Sigmoid colon (tissue), 7 donors: ENCODE measurements at places on chromosomes 2 and 18. TPM values are rescaled to one million over a fixed set of nuclear protein-coding genes. Genes with fewer than 3 reads are reported as not detected.

The LPIN1 gene
- polyA plus RNA-seq: 4.9 TPM

The ZBTB7C gene
- 18.6 TPM for polyA plus RNA-seq

The ARID5A gene
- 29.0 TPM for polyA plus RNA-seq

The NOP58 gene
- 55.6 TPM for polyA plus RNA-seq
